ENCODE measurements at places on chromosomes 11 and 22.

DNA sequence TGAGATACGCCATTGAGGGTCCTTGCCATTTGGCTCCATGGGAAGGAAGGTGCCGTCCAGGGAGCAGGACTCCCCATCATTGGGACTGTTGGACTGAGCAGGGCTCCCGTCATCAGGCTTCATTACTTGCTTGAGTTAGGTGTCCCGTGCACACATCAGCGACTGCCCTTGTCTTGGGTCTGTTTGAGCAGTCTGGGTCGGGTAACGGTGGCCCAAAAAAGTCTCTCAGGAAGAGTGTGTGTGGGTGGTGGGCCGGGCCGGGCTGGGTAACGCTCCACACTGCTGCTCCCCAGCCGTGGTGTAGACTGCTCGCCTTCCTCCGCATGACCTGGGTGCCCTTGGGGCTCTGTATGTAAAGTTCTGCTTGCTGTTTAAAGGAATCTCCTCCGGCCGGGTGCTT is 293.5 kb downstream of the TBC1D22A start:
- DNase-seq = no peak

DNA sequence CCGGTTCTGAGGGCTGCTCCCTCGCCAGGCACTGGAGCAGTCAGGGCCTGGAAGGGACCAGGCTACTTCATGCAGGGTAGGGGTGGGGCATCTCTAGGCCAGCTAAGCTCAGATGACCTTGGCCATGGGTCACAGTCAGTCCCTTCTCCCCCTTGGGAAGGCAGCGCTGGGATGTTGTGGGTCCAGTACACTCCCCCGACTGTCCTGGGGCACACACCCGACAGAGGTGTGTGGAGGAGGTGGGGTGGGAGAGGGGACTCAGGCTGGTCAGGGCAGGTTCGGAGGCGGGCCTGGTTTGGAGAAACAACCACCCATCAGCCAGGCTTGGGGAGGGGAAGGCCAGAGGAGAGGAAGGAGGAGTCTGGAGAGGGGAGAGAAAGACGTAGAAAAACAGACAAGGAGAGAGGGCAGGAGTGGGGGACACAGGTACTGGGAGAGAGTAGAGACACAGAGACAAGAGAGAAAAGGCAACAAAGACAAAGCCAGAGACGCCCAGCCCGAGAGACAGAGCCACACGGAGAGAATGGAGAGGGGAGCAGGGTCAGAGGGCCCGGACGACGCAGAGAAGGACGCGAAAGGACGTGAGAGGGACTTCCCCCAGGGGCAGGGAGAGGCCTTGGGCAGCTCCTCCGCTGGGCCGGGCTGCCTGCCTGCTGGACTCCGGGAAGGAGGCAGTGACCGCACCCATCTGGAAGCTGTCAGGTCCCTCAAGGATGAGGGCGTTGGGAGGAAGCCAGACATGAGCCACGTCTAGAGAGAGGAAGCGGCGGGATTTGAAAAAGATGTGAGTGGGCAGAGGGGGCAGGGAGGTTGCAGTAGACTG is 30.6 kb upstream of the TSKU start:
- DNase-seq = no peak

DNA sequence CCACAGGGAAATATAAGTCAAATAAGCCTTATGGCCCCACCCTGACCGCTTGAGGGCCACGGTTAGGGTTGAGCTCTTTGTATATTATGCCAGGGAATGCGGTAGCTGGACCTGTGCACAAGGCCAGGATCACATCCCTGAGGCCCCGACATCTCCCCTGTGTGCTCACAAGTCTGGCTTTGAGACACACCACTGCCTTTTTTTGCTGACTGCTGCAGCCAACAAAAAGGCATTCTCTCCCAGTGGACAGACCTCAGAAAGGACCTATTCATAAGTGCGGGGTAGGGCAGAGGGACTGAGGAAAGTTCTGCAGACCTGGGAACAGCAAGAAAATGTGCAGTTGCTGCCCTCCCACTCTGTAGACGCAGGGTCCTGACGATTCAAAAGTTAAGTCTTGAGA is 3.4 kb upstream of the SIDT2 start:
- no peak for DNase-seq

DNA sequence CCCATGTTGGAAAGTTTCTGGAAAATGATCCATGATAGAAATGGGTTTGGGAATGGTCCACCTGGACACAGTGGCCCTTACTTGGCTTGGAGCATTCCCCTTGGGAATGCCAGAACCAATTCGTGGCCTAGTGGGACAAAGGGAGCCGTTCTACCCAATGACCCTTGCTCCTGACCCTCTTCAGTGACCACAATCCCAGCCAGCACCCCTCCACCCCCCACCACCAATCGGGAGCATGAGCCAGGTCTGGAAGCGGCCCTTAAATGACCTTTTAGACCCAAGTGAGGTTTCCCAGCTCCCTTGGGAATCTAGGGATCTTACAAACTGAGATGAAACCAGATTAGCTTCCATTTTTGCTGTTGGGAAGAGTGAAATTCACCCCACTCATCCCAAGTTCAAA is 51.3 kb upstream of the CDON start:
- no peak for DNase-seq

Data from T-helper 1 cell (primary cell).